ENCODE measurements at places on chromosomes 5 and 9.
A peak's percentile ranks its signal among the peaks of the same experiment; 100 is the strongest.

GRCh38 chr5:60972231-60972630 lies 27.2 kb downstream of the NDUFAF2 start:
- DNase-seq: no peak

DNA sequence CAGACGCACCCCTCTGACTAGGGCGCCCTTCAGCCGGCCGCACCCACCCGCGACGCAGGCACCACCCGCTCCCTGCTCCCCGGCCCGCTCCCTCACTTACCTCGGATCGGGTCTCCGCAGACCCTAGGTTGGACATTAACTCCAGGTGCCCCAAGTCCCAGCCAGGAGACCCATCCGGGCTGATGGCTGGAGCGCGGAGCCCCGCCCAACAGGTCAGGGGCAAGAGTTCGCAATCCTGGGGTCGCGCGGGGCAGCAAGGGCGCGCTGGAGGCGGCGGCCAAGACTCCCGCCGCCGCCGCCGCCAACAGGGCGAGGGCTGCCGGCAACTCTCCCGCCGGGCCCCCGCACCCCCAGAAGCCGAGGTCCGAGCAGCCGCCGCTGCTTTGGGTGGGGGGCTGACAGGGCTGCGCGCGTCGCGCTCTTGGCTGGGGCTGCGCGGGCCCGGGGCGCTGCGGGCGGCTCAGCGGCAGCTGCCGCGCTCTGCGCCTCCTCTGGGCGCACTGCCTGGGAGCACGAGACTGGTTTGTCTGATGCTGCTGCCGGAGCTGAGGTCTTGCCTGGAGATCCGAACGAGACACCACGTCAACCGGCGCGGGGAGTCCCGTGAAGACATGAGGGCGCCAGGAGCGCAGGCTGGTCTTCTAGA lies at the start of gene GDNF:
Gene GDNF, minus strand, starts transcription at position 635 of the 646 bp plus-strand sequence. CDS start 5,245 bp downstream, outside the sequence.
- DNase-seq: no peak

- DNase-seq: no peak
Measured at GRCh38 chr9:16825331-16825725, 45.1 kb downstream of the BNC2 start.

- DNase-seq: no peak
Measured at GRCh38 chr5:32455311-32455710, 10.8 kb upstream of the ZFR start.

GRCh38 chr5:148969291-148969690 lies 93.6 kb downstream of the SH3TC2 start:
- DNase-seq: no peak

- DNase-seq: no peak
Measured at GRCh38 chr5:171318026-171318425, 9.0 kb downstream of the TLX3 start.

DNA sequence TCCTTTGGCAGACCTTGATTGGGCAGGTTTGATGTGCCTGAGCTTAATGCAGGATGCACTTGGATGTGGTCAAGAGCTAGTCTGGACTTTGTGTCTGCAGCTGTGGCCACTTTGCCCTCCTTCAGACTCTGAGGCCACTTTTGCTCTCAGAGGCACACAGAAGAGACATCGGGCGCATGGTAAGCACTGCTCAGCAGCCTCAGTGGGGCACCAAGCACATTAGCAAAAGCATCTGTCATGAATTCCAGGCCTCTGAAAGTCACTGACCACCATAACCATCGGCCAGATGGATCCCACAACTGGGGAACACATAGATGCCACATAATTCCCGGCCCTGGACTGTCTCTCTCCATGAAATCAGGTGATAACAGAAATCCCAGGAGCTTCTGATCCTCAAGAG lies 34.3 kb upstream of the ZNF782 start:
- no peak for DNase-seq

GRCh38 chr5:180647465-180647864 lies 1.9 kb downstream of the FLT4 start:
- no peak for DNase-seq

DNA sequence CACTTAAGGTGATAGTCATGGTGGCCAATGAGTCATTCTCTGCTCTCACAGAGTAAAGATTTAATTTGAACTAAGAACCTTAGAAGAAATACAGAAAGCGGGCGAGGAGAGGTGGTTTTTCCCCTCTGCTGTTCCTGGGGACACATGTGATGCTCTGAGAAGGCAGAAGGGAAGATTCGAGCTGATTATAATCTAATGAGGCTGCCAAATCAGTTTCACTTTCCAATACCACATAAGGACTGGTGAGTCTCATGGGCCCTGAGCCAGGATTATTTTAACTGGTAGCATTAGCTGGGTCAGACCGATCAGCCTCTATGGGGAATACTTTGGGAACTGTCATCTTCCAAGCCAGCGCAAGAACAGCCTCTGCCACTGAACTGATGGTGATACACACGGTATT lies 116.5 kb downstream of the SLC1A3 start:
- DNase-seq: no peak

DNA sequence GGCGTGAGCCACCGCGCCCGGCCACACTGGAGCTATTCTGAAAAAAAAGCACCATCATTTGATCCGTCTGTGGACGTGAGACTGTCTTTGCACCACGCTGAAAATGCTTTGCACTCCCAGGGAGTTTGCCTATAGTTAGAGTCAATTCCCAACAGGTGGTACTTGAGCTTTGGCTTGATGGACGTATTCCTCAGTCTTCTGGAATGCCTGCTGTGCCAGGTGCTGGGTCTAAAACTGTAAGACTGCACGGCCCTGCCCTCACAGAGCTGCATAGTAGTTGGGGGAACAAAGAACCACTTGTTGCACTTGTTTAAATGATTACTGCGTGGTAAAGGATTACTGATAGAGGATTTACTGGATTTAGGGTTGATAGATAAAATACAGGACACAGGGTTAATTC lies 3.4 kb upstream of the CCNO start:
- no peak for DNase-seq

DNA sequence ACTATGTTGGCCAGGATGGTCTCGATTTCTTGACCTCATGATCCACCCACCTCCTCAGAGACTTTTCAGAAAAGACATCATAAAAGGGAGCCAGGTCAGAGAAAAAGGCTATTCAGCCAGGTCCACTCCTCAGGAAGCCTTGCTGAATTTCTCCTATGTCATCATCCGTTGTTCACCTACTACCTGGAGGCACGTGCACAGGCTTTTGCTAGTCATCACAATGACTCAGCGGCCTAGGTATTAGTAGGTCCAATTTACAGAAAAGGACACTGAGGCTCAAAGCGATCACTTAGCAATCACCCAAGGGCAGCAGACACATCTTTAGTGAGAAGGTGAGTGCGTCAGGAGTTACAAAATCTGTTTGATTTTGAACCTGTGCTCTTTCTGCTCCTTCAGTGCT lies 72.3 kb upstream of the RAD23B start:
- no peak for DNase-seq

DNA sequence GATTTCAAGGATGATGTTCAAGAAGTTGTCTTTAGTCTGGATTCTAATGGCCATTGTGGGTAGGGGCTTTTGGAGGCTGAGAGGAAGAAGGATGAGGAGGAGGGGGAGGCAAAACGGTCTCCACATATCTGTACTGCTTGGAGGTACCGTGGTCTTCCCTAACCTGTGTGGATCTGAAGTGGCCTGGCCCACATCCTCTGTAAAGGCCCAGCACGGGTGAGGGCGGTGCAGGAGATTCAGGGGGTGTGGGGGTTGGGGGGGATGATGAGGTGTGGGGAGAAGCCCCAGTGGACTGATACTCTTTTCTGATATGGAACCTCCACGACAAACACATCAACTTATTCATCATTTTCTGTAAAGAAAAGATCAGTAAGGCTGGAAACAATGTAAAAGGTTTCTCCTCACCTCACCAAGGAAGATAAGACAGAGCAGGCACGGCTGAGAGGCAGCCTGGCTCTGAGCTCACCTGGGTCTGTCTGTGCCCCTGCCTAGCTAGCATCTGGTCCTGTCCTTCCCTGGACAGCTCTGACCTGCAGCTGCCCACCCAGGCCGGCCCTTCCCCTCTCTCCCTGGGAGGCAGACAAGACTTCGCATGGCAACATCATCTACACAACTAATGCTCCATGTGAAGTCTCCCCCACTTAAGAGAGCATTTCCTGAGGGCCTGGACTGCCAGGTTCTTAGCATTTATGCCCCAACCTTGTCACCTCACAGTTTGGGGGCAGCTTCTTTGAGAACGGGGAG lies 5.6 kb upstream of the IL3 start:
- no peak for DNase-seq

DNA sequence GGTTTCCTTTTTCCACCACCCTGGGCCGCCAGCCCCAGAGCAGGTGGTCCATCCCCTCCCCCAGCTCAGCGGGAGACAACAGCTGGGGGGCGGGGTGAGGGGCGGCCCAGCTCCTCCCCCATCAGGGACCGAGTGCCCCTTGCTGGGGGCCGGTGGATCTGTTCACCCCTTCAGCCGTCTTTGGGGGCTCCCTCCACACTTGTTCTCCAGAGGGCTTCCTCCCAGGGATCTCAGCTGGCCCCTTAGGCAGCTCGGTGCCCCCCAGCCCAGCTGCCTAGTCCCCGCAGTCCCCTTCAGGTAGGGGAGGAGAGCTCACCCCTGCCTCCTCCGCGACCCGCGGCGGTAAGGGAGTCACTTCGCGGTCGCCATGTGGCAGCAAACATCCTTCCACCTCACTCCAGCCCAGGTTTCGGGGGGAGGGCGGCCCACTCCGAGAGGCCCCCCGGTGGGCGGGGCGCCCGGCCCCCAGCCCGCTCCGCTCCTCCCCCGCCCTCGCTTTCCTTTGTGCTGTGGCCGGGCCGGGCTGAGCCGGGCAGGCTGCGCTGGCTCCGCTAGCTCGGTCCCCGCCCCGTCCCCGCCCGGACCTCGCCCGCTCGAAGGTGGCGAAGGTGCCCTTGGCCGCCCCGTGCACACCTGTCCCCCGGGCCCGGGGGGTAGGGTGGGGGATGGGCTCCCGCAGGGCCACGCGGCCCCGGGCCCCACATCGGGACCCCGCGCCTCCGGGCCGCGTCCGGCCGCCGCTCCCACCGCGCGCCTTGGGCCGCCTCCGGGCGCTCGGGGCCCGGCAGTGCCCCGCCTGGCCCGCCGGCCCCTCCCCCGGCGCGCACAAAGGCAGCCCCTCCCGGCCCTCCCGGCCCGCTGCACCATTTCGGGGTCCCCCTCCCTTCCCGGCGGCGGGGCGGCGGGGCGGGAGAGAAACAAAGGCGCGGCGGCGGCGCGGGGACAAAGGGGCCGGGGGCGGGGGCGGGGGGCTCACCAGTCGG lies 683 bp downstream of the DBN1 start:
- peak; percentile 29 for DNase-seq

GRCh38 chr5:178328826-178329730 lies 96.5 kb upstream of the PHYKPL start:
- DNase-seq: no peak

DNA sequence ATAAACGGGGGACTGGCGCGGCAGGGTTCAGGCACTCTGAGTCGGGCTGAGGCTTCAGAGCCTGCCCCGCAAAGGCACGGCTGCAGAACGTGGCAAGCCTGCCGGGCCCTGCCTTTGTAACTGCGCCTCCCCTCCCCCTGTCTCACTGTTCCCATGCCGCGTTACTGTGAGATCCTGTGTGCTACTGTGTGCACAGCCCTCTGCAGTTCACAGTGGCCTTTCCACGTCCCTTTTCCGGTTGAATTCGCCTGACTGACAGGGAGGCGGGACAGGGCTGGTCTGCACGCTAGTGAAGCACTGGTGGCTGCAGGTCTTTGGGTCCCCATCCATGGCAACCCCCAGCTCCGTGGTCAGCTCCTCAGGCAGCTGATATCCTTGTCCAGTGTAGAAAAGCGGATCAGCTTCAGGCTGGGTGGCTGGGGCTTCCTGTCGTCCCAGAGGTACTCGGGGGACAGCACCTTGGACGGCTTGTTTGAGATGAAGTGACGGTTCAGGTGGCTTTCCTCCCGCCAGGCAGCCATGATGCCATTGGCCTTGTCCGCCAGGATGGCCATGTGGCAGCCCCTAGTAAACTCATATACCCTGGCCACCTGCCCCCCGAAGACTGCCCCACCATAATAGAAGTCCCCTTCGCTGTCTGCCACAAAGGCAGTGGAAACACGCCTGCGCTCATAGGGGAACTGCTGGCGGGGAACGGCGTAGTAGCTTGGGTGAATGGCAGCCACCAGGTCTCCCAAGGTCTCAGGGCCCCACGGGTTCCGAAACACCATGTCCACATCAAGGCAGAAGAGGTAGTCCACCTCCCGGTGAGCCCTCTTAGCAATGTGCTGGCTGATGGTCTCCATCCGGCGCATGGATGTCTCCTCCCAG lies 10.3 kb downstream of the GBGT1 start:
- no peak for DNase-seq

- no peak for DNase-seq
Measured at GRCh38 chr5:1504069-1504595, 19.6 kb downstream of the LPCAT1 start.

DNA sequence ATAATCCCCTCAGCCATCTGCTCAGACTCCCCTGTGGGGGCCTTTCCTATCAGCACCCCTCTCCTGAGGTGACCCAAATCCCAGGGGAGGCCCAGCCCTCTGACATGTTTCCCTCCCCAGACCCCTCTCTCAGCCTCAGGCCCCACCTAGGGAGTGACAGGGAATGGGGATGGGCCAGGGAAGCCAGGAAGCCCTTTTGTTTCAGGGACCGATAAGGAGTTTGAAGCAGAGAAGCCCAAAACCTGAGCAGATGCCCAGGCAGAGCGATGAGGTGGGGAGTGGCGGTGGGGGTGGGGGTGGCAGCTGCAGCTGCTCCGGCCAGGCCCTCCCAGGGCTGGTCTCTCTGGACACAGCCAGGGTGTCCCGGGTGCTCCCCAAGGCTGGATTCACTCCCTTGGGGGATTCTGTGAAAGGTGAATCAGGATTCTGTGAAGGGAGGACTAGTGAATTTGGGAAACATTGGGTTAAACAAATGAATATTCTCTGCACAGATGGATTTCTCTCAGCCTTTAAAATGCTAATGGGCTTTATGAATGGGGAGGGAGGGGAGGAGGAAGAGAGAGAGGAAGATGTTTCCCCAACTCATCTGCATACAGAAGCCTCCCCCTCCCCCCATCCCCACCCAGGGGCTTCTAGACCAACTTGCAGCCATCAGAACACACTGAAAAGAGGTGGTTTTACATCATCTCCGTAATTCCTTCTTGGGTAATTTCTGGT lies 17.4 kb downstream of the AKNA start:
- no peak for DNase-seq

DNA sequence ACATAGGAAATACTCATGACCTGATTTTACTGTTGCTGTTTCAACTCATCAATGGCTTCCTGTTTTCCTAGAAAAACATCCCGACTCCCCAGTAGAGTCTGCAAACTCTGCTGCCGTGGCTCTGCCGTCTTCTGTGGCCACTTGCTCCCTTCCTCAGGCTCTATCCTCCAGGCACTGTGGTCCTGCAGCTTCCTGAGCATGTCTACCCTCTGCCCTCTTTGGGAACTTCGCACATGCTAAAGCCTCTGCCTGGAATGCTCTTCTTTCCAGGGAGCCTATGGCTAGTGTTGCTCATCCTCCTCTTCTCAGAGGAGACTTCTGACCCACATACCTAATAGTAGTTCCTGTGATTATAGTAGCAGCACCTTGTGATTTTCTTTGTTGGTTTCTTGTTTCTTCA lies 256.9 kb downstream of the MAN2A1 start:
- no peak for DNase-seq

DNA sequence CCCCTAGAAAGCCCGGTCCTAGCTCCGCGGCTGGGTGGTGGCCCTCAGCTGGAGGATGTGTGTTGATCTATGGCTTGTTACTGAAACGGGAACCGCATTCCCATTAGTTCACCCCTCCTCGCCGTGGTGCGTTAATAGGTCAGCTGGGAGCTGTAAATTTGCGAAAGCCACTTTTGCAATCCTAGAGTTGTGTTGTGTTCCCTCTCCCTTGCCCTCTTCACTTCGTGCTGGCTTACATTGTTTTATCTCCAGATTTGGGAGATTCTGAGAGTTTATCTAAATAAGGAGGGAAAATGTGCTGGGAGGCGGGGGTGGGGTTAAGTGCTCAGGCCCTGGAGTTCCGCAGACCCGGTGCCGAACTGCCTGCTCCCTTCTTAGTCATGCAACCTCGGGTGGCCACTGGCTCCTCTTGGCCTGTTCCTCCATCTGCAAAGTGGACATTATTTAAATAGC lies 62.8 kb downstream of the HMCN2 start:
- DNase-seq: no peak
